NCI-H1105 (cell line): ENCODE measurements at places on chromosomes 7 and 10.

DNA sequence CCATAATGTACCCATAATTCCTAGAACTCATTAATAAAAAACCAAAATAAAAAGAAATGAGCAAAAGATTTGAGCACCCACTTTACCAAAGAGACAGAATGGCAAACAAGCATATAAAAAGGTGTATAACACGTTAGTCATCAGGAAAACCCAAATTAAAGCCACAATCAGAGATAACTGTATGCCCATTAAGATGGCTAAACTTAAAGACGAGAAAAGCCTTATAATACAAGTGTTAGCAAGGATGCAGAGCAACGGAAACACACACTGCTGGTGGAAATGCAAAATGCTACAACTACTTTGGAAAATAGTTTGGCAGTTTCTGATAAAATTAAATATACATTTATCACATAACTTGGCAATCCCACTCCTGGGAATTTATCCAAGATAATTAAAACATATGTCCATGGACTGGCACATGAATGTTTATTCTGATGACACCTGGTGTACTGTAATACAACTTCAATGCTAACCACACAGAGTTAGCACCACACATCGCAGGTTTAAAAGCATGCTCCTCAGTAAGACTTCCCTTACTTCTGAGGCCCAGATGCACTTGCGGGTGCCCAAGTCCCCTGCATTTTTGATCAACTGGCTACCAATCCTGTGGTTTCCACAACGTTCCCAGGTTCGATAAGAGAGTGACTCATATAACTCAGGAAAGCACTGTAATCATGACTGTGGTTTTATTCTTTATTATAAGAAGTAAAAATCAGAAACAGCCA is 158.6 kb downstream of the SNX13 start:
- DNase-seq, result no peak

- DNase-seq, result no peak
These were observed 54.3 kb downstream of the EGFR start for GRCh38 chr7:55073051-55073511.

DNA sequence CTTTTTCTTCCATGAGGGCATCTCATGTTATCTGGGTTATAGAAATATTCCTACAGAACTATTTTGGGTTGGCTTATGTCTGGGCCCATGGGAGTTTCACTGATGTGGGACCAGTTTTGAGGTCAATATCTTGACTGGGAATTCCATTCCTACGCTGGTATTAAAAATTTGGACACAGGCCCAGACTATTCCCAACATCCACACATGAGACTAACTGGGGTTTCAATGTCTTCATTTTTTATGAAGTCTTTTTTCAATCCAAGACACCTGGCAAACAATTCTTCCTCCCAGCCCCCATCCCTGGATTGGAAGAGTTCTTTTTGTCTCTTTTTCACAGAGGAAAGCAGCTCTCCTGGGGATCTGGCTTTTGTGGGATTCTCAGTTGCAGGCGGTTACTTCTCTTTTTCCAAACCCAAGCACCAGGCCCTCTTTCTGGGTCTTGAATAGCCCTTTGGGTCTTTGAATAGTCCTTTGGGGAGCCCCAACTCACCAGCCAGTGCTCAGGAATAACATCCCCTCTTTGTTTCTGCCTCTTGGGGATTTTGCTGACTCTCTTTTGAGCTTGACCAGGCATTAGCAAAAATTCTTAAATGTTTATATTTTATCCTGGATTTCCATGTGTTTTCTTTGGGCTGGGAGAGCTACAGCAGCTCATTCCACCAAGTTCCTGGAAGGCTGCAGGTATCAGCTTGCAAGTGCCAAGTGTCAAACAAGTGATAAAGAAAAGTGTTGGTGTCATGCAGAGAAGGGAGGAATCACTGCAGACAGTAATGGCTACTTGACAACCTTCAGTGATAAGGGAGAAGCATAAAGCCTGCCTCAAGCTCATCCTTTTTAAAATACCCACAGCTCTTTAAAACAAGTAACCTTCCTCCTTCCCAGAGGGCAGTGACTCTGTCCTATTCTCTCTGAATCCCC is 234.3 kb downstream of the ADAM12 start:
- DNase-seq, result no peak

- DNase-seq, result no peak
These were observed 91.4 kb upstream of the PDLIM1 start for GRCh38 chr10:95382174-95382573.

DNA sequence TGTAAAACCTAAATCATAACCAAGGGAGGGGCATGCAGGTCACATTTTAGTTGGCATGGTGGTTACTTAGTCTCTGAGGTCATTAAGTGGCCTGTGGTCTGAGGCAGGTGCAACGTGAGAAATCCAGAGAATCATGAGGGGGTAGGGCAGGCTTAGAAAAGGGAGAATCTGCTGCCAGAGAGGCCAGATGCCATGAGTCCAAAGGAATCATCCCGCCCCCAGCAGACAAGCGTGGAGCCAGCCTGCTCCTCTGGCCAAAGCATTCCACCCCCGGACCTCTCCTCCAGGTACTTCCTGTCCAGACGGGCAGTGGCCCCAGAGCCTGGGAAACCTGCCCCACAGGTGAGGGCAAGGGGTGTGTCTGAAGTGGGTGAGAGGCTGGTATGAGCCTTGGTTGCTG is 196.4 kb upstream of the ZNF32 start:
- no peak for DNase-seq

- no peak for DNase-seq
These were observed 259.7 kb downstream of the AHR start for GRCh38 chr7:17558135-17558534.

- no peak for DNase-seq
These were observed 43.2 kb upstream of the KCNMA1 start for GRCh38 chr10:77680811-77681210.
